Hematopoietic multipotent progenitor cell (in vitro differentiated cells): ENCODE measurements at places on chromosomes 2 and 18. TPM values are rescaled to one million over a fixed set of nuclear protein-coding genes. Genes with fewer than 3 reads are reported as not detected.

Gene MYO3B
- under 0.01 TPM for total RNA-seq

Gene SLC9A4
- total RNA-seq: not detected

Gene CLIP4
- total RNA-seq: 21.8 TPM

Gene GALR1
- under 0.01 TPM for total RNA-seq

Gene TTC21B
- total RNA-seq: 14.3 TPM

Gene CGREF1
- total RNA-seq: 9.2 TPM

Gene IL1RL1
- 1.6 TPM for total RNA-seq

Gene LYPD1
- not detected for total RNA-seq

Gene CNDP1
- total RNA-seq: not detected

Gene CNTNAP5
- total RNA-seq: 0.27 TPM

Gene GPBAR1
- 0.54 TPM for total RNA-seq

Gene SETBP1
- 16.2 TPM for total RNA-seq

Gene POTEI
- not detected for total RNA-seq

Gene LRP2
- 0.27 TPM for total RNA-seq

Gene AMER3
- under 0.01 TPM for total RNA-seq

Gene ALPI
- total RNA-seq: not detected

Gene NYAP2
- total RNA-seq: under 0.01 TPM

Gene NRP2
- total RNA-seq: 1.9 TPM

Gene POTEJ
- total RNA-seq: under 0.01 TPM

Gene PSD4
- 68.7 TPM for total RNA-seq

Gene KCNG2
- total RNA-seq: 14.8 TPM

Gene TSPYL6
- total RNA-seq: under 0.01 TPM

Gene DCDC2C
- total RNA-seq: not detected

Gene GALNT5
- total RNA-seq: 0.27 TPM

Gene ERFE
- 0.27 TPM for total RNA-seq
